ENCODE measurements at places on chromosomes 6 and 20.

DNA sequence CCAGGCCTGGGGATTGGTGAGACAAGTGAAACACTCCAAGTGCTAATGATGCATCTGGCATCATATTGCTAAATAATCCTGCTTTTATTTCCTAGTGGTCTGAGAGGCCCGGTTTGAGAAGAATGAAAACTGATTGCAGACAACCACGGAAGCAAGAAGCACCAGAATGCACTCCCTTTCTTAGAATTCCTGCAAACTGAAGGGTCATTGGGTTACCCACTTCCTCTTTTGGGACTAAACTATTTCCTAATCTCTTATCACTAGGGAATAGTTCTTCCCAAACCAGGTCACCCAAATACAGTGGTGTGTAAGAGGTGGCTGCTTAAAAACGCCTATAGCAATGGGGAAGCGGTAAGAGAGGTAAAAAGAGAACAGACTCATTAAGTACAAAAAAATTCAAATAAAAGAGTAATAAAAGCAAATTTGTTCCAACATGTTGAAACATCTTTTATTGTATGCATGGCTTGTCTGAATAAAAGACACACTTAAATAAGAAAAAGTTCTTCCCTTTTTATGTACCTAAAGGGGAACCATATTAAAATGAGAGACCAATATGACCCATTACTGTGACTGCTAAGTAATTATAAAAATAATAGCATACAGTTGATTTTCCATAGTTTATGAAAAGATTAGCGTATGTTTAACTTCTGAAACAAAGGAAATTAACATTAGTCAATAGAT is 125.8 kb downstream of the MYB start:
- no peak for DNase-seq

- DNase-seq = peak; percentile 50
These were observed 240.9 kb upstream of the BTBD3 start for GRCh38 chr20:11676630-11677287.

DNA sequence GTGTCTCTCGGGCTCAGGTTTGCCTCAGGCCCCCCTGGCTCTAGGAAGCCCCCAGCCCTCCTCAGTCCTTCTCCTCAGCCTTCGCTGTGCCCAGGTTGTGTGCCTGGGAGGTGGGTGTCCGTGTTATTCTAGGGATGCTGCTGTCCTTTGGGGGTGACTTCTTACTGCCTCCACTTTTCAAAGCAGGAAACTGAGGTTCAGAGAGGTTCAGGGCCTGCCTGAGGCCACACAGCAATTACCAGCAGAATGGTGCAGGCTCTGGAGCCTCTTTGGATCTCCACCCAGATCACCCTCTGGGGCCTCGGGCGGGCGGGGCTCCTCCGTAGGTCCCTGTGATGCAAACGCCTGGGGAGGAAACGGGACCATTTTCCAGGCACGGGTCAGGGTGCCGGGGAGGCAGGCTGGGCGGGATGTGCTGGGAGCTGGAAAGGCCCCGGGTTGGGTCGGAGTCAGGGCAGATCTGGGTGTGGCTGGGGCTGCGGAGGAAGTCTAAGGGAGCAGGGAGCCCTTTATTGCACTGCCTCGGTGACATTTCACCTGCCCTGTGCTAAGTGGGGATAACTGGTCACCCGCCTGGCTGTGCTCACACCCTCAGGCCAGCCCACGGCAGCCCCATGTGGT is 23.2 kb downstream of the GATA5 start:
- DNase-seq = no peak

GRCh38 chr6:100493206-100493888 is 28.6 kb upstream of the SIM1 start:
- DNase-seq = no peak

GRCh38 chr6:145602726-145603326 is 132.5 kb downstream of the EPM2A start:
- DNase-seq = no peak

DNA sequence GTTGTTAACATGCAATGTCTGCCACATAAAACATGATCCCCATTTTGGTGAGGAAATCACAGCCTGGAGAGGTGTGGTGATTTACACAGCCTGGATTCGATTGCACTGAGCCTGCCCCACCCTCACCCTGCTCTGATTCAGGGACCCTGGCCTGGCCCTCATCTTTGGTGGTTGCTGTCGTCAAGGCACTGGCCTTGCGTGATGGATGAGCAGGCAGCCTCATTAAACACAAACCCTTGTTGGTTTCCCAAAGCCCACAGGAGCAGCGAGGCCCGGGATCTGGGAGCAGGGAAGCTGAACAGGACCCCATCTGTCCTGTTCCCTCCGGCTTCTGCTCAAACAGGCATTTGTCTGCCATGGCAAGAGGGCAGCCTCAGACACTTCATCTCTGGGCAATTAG is 70.8 kb downstream of the CHMP4B start:
- no peak for DNase-seq

- DNase-seq = no peak
These were observed 259.5 kb upstream of the JARID2 start for GRCh38 chr6:14986370-14986769.

DNA sequence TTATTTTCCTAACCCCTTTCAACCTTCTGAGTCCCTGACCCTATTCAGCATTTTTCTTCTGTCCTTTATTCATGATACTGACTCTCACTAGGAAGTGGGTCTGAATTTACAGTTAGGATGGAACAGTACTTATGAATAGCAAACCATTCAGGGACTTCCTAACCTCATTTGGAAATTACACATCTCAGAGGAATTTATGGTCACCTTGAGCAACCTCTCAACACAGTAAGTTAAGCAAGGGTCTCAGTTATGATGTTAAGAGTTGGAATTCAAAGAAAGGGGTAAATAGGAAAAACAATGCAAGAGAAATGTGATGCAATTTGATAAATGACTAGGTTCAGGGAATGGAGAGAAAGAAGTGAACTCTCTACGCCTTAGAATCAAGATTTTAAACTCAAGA is 97.3 kb downstream of the GPR6 start:
- no peak for DNase-seq

GRCh38 chr6:111959766-111960165 is 86.5 kb upstream of the FYN start:
- DNase-seq = no peak

GRCh38 chr6:169425628-169426370 is 172.2 kb upstream of the THBS2 start:
- DNase-seq = no peak

- DNase-seq = no peak
These were observed 5.3 kb upstream of the TNFAIP3 start for GRCh38 chr6:137861550-137862337.

All from H54 (cell line).